Hematopoietic multipotent progenitor cell treated with erythropoietin and hydrocortisone succinate and interleukin-3 and kit ligand, for 6 days (in vitro differentiated cells): ENCODE measurements at places on chromosomes 16 and 17.

GRCh38 chr17:14827396-14827919, 437.7 kb downstream of the PMP22 start:
- no peak for DNase-seq

GRCh38 chr17:68302666-68303065, 11.4 kb downstream of the ARSG start:
- no peak for DNase-seq

GRCh38 chr17:14579716-14580115, 278.8 kb downstream of the HS3ST3B1 start:
- no peak for DNase-seq

DNA sequence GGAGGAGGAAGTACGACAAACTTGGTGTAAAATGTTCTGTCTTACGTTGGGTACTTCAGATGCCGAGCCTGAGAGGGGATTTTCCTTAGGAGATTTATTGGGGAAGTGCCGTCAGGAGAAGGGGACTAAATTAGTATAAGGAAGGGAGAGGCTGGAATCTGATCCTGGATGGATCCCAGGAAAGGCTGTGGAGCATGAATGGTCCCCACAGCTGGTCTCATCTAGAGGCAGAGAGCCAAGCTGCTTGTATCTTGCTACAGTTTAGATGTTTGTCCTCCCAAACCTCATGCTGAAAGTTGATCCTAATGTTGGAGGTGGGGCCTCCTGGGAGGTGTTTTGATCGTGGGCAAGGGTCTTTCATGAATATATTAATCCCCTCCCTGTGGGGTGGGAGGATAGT, 798.4 kb upstream of the EEF2KMT start:
- no peak for DNase-seq

- DNase-seq, result no peak
These were observed 114.8 kb upstream of the XYLT1 start for GRCh38 chr16:17585449-17586074.

DNA sequence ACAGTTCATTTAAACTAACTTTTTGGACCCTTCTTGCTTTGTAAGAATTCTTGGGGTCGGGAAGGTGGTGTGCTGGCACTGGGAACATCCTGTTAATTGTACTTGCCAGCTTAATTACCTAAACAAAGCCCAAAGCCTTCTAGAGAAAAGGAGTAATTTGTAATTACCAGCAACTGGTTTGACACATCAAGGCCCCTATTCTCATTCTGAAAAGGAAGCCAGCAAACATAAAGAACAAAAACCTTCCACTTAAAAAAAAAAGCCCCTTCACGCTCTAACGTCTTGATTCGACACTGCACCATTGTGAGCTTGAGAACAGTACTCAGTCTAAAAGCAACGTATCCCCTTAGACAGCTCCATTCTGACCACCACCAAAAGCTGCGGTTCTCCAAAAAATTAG, 74.7 kb upstream of the RPH3AL start:
- no peak for DNase-seq

- no peak for DNase-seq
These were observed 5.2 kb downstream of the MYBBP1A start for GRCh38 chr17:4549781-4550533.

DNA sequence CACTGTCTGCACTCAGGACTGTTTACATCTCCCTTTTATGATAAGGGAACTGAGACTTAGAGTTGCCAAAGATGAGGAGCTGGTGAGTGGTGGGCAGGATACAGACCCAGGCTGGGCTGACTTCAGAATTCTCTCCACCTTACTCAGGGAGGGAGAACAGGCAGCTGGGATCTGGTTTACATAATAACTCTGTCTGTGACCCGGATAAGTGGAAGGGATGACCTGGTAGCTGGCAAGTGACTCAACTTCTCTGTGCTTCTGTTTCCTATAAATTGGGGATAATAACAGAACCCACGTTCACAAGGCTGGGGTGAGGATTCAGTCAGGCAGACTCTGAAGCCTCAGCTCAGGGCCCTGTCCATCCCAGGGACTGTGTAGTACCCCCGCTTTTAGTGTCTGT, 2.6 kb downstream of the SNX20 start:
- DNase-seq, result no peak

DNA sequence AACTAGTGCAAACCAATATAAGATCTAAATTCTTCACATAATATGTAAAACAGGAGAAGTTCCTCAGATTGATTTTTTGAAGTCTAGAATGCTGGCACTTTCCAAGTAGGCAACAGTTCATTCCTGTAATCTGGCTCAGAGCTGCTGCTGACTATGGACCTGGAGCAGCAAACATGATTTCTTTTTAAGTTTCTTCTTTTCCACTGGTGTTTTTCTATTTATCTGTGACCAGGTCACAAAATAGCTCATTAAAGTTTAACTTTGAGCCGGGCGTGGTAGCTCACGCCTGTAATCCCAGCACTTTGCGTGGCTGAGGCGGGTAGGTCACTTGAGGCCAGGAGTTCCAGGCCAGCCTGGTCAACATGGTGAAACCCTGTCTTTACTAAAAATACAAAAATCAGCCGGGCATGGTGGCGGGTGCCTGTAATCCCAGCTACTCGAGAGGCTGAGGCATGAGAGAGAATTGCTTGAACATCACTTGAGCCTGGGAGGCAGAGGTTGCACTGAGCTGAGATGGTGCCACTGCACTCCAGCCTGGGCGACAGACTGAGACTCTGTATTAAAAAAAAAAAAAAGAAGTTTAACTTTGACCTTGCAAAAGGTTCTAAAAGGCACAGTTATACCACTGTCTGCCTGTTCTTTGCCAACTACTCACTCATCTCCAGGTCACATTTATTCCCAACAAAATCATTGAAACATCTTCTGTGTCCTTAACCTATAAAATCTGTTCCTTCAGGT, 29.4 kb upstream of the SLC13A2 start:
- no peak for DNase-seq
